ENCODE measurements at places on chromosomes 12 and 14.

DNA sequence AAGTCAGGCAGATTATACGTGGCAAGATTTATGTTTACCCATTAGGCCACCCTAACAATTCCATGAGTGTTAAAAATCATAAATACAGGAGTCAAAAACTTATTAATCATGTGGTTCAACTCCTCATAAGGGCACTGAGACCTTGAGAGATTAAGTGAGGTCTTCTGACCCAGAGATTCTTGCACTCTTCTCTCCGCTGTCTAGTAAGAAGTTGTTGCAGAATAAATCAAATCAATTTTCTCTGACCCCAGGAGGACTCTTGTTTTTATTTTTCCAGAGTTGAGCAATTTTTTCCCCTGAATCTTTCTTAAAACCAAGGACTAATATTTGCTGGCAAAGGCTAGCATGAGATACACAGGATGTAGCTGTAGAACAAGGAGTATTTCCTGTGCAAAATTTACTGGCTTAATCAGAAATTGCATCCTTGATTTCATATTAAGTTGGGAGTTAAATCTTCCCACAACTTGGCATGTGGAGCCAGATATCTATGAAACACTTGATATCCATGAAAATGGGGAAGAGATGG is 90.9 kb upstream of the PTHLH start:
- no peak for DNase-seq

DNA sequence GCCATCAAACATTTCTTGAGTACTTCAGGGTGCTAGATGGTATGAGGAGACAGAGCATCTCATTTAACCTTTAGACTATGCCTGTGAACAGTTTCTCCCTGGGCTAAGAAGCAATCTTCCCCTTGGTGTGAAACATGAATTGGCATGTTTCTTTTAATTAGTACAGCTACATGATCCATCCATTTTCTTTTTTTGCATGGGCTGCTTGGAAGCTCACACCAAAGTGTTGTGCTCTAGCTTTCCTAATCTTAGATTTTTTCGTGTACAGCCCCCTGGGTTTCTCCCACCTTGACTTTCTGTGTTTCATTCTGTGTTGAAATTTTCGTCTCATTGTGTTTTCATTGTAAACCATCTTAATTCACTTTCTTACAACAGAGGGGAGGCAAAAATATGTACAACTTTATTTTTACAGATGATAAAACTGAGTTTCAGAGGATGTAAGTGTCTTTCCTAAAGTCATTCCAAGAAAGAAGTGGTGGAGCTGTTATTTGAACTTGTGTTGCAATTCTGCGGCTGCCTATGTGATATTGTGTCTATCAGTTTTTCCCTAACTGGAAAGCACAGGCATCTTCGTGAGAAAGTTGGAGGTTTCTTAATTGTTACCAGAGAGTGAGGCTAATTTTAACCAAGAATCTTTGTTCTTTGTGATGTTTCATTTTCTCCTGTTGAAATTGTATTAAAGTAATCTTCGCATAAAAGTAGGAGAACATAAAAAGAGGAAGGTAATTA is 64.5 kb downstream of the DAAM1 start:
- DNase-seq, result no peak

GRCh38 chr14:99562856-99563748 is 40.9 kb downstream of the CCDC85C start:
- DNase-seq, result no peak

- no peak for DNase-seq
These were observed 232.5 kb downstream of the SLC41A2 start for GRCh38 chr12:104725610-104726009.

GRCh38 chr14:55926007-55926406 is 192.2 kb upstream of the PELI2 start:
- no peak for DNase-seq

GRCh38 chr14:100329233-100330006 is 6.3 kb downstream of the SLC25A47 start:
- DNase-seq, result no peak

GRCh38 chr12:55965941-55966407 is at the start of gene PMEL:
Gene PMEL, minus strand, starts transcription at chr12:55966042. Its CDS starts 31 bp downstream, at chr12:55966011.
- DNase-seq, result no peak

DNA sequence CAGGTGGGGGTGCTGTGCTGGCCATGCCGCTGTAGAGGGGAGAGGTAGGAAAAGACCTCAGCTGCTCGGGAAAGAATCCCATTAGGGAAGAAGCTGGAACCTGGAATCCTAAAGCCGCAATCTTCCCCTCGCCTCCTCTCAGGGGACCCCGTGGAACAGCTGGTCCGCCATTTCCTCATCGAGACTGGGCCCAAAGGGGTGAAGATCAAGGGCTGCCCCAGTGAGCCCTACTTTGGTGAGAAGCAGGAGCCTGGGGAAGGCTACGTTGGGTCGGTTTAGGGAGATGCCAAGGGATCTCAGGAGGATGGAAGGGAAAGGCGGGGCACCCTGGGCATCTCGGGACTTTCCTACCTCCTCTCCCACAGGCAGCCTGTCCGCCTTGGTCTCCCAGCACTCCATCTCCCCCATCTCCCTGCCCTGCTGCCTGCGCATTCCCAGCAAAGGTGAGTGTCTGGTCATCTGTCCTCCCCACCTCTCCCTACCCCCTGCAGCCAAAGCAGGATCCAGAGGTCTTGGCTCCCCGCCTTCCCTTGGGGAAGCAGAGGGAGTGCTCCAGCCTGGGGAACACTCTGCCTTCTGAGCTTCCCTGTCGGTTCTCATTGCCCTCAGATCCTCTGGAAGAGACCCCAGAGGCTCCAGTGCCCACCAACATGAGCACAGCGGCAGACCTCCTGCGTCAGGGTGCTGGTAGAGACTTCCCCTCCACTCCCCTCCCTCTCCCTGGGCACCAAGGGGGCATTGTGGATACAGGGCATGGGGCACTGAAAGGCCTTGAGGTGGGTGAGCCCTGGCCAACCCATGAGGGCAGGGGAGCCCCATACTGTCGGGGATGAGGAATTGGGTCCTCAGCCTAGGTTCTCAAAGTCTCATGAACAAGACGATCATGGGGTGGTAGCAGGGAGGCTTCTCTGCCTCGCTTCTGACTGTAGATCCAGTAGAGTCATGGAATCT is 12.4 kb downstream of the TNS2 start:
- no peak for DNase-seq

DNA sequence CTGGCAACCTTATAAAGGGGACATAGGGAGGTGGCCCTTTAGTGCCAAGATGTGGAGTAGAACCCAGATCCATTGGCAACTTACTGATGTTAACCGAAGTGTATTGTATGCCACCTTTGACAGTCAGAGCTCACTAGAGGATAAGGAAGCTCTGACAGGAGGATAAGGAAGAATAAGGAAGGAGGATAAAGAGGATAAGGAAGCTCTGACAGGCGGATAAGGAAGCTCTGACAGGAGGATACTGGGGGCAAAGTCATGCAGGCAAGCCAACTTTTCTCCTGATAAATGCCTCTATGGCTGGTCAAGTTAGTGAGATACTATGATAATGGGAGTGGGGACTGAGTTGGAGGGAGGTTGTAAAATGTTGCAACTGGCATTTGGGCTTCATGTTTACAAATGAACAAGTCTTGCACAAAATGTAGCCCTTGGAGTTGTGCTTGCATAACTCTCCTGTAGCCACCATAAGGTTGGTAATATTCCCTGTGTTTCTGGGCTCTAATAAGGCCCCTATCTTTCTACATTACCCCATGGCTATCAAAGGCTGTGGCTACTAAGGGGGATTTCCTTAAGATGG is 17.7 kb upstream of the DHRS2 start:
- no peak for DNase-seq

DNA sequence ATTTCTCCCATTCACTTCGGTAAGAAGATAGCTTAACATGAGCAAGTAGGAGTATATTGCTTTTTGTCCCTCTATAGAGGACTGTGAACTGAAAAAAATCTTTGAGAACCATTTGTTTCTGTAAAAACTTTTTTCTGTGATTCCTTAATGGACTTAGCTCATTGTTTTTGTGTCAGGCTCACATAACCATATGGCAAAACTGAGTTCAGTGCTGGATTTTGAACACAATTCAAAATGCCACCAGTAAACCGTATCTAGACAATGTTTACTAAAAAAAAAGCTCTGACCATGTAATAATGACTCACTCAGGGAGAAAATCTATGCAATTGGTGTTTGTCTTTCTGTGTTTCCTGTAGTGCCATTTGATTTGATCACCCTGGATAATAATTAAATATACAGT is 5.2 kb downstream of the TRHDE start:
- no peak for DNase-seq

GRCh38 chr14:56555921-56556570 is 23.6 kb upstream of the TMEM260 start:
- no peak for DNase-seq

DNA sequence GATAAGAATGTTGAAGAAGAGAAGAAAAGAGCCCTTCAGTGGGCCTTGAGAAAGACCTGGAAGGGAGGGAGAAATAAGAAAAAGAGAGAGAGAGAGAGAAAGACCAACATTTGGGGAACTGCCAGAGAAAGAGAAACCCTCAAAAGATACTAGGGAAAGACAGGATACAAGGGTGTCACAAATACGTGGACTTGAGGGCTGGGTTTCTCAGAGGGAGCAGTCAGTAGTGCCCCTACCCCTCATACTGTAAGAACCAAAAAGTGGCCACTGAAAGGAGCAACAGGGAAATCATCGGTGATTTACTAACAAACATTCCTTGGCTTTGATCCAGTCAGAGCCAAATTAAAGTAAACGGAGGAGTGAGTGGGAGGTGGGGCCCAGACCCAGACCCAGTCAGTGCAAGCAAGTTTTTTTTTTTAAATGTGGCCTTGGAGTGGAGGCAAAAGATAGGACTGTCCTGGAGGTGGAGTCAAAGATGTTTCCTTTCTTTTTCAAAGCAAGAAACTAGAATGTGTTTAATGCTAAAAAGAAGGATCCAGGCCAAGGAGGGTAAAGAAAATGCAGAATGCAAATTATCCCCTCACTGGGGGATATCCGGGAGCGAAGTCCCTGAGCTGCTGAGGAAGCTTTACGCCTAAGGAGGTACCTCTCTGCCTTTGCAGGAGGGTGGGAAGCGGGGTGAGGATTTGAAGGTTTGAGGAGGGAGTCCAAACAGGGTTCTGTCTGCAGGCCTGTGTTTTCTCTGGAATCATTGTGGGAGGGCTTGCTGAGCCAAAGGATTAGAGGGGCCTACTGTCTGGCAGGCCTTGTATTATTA is 143.5 kb upstream of the AMIGO2 start:
- DNase-seq, result no peak

DNA sequence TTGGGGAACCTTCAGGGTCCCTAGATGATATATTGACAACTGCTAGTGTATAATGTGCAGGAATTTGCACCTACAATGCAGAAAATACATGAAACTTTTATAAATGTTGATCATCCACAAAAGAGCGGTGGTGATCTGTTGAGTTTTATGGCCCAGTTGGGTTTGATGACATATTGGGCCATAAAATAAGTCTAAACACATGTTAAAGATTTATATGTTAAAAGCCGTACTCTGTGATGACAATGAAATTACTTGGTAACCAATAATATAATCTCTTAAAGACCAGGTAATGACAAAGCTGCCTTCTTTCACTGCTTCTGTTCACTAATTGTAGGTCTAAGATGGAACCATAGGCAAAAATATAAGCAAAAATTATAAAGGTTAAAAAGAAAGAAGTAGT is 61.6 kb downstream of the TMTC1 start:
- no peak for DNase-seq

DNA sequence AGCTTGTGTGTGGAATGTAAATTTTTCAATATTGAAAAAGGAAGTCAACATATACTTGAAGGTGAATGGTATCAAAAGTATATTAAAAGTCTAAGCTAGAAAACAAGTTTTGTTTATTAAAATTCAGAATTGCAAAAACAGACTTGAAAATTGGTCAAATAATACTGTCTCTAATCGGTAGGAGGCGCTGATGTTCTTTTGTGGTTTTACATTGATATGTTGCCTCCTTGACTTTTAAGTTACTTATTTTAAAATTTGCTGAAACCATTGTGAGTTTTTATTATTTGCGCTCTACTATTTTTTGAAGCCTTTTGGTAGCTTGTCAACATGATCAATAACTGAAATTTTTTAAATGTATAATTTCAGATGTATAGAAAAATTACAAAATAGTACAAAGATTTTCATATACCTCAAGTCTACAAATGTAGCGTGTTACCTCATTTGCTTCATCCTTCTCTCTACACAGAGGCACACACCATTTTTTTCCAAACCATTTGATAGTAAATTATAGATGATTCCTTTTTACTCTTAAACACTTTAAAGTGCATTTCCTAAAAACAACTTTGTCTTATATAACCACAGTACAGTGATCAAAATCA is 6.9 kb downstream of the RTRAF start:
- DNase-seq, result no peak

DNA sequence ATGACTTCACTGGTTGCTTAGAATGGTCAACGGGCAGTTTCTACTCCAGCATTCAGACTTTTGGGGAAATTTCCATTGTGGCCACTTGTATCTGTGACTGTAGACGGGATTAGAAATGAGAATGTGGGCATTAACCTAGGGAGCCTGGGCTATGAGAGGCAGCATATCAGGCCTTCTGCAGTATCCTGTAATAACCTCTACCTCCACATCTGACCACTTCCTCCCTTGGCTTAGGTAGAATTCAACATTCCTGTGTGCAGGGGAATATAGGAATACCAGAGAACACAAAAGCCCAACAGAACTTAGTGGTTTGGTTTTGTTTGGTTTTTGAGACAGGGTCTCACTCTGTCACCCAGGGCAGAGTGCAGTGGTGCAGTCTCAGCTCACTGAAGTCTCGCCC is 76.4 kb upstream of the HOXC13 start:
- DNase-seq, result no peak

DNA sequence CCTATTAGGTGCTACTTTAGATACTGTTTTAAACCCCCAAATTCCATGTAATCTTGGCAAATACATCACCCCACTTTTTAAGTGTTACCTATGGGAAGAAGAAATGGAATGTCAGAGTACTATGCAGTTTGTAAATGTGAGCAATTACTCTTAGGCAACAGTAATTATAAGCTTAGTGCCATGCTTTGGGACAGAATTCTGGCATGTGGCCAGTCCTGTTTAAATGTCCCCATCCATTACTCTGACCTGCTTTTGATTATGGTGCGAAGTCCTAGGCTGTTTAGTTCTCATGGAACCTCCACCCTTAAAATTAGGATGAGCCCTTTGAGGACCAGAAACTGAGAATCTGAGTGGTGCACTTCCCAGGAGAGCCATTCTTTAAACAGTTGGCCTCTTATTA is 321.4 kb upstream of the RGS6 start:
- no peak for DNase-seq

- no peak for DNase-seq
These were observed 15.4 kb downstream of the TRAPPC6B start for GRCh38 chr14:39154594-39155189.

GRCh38 chr14:44896275-44897040 is 65.3 kb downstream of the KLHL28 start:
- DNase-seq, result no peak

All from activated CD8-positive, alpha-beta memory T cell treated with anti-CD3 and anti-CD28 coated beads for 48 hours (primary cell).